ENCODE measurements at places on chromosomes 1 and 21. TPM values are rescaled to one million over a fixed set of nuclear protein-coding genes. Genes with fewer than 3 reads are reported as not detected.

The ALX3 gene
- total RNA-seq = not detected

The DIO1 gene
- total RNA-seq = not detected

The ASAP3 gene
- 1.5 TPM for total RNA-seq

The ADAMTS5 gene
- not detected for total RNA-seq

The S100A2 gene
- total RNA-seq = not detected

The ELAVL4 gene
- not detected for total RNA-seq

The CXADR gene
- 0.20 TPM for total RNA-seq

The OR10J1 gene
- total RNA-seq = not detected

DNA sequence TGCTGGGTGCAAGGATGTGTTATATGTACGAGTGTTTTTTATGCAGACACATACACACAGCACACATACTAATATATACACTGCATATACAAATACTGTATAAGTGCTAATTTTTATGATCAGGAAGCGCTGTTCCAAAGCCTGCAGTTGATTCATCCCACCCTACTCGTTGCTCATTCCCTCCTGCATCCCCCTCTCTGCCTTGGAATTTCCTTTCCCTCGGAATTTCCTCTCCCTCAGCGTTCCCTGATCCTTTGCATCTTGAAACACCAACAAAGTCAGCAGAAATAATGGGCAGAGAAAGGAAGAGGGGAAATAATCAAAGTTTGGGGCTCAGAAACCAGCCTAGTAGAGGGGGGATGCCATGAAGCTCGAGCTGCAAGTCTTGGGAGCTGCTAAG, 98.9 kb downstream of the CSMD2 start:
- no peak overlapping the region for H3K27ac ChIP-seq
- H3K4me3 ChIP-seq = no peak overlapping the region
- no peaks in the 10 kb centered on the region for H3K4me1 ChIP-seq

DNA sequence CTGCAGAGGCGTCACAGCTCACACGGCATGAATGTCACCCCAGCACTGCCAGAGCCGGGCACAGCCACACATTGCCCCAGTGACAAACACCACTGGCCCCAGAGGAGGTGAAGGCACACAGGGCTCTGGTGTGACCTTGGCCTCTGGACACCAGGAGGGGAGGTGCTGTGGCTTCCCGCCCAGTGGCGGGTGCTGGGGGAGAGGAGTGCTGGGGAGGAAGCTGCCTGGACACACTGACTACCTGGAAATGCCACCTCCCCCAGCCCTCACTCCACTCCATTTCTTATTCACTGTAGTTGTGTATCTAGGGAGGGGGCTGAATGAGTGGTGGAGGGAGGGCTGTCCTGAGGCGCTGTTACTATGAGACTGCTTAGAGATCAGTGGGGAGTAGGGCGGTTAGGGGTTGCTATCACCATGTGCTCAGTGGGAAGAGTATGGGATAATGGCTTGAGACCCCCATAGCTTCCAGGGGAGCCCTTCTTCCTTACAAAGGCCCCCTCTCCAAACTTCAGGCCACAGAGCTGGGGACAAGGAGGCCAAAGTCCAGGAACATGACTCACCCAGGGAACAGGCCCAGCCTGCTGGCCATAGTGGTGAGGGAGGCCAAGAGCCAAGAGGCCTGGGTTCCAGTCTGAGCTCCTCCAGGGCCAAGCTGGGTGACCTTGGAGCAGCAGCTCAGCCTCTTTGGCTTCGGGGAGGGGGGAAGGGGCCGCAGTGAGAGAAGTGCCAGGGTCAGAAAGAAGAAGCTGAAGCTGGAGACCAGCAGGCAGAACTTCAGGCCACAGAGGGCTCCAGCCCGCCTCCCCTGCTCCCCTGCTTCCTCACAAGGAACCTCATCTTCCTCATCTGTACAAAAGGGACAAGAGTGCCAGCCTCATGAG, 40.1 kb downstream of the AHDC1 start:
- H3K4me3 ChIP-seq = no peak overlapping the region
- H3K27ac ChIP-seq = no peak overlapping the region
- peaks cover 17% of the 10 kb centered on the region for H3K4me1 ChIP-seq
- H3K36me3 ChIP-seq = no peaks in the 10 kb centered on the region
- DNase-seq = no peak

GRCh38 chr1:43143441-43143888, 28.6 kb downstream of the EBNA1BP2 start:
- no peaks in the 10 kb centered on the region for H3K36me3 ChIP-seq
- no peak overlapping the region for H3K27ac ChIP-seq
- DNase-seq = no peak
- H3K27me3 ChIP-seq = no peaks in the 10 kb centered on the region
- H3K4me1 ChIP-seq = no peaks in the 10 kb centered on the region

GRCh38 chr21:29233256-29233546, 65.5 kb upstream of the BACH1 start:
- no peak overlapping the region for H3K4me3 ChIP-seq
- DNase-seq = no peak
- H3K4me1 ChIP-seq = no peaks in the 10 kb centered on the region
- no peak overlapping the region for H3K27ac ChIP-seq

- no peak for DNase-seq
- H3K36me3 ChIP-seq = no peaks in the 10 kb centered on the region
- H3K4me1 ChIP-seq = no peaks in the 10 kb centered on the region
- no peak overlapping the region for H3K27ac ChIP-seq
- no peaks in the 10 kb centered on the region for H3K27me3 ChIP-seq
- H3K4me3 ChIP-seq = no peak overlapping the region
Measured at GRCh38 chr1:53447413-53447812, 11.8 kb upstream of the DMRTB1 start.

DNA sequence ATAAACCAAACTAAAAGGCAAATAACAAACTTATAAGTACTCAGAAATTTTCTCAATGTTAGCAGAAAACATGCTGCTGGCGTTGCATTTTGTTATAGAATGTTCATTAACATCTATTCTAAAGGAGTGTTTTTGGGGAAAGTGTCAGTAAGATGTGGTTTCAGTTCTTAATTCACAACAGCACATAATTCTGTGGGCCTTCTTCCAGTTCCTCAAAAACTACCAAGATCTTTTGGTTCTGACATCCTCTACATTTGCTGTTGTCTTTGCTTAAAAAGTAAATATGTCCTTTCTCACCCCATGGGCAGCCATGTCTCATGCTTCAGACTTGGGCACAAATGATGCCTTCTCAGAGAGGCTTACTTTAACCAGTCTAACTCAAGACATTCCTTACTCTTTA, 152.5 kb downstream of the CDC7 start:
- H3K4me3 ChIP-seq = no peak overlapping the region

DNA sequence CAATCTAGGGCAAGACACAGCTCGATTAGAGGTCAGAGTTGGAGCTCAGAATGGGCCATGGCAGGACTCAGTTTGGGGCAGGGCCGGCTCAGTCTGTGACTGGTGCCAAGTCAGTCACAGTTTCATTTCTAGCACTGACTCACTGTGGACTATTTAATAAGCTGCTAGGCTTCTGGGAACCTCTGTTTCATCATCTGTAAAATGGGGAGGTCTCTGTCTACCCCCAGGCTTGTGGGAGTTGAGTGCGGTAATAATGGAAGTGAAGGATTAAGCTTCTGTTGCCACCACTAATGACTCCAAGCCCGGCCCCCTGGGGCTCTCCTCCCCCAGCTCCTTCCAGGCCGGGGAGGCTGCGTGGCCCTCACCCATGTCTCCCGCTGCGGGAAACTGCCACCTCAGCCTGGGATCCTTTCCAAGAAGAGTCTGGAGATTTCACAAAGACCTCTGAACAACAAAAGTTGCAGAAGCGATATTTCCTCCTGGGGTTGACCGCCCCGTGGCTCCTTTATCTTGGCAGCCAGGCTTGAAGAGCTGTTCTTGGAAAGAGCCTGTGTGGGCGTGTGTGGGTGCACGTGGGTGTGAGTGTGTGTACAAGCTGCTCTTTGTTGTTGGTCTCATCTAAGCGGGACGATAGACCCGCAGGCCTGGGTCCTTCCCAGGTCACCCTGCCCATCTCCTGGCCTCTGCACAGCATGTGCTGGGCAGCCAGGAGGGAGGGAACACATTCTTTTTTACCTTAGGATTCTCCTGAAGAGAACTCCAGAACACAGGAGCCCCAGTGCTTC, 29.1 kb downstream of the KNCN start:
- H3K4me1 ChIP-seq = no peaks in the 10 kb centered on the region
- no peak for DNase-seq
- H3K27ac ChIP-seq = no peak overlapping the region
- H3K36me3 ChIP-seq = no peaks in the 10 kb centered on the region
- H3K4me3 ChIP-seq = no peak overlapping the region
- H3K27me3 ChIP-seq = no peaks in the 10 kb centered on the region

DNA sequence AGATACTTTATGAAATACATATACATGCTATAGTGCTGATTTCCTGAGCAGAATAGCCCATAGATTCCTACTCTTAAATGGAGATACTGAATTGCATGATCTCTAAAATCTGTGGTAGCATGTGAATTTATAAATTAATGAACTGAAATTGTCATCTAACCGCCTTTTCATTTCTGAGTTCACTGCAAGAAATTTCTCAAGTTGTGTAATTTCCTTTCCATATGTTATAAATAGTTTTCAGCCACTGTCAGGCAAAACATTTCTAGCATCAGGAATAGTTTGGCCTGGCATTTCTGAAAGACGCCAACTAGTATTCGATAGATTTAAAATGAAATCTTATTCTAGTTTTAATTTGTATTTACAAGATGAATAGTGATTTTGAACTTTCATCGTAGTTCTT, 310.1 kb downstream of the USH2A start:
- no peak overlapping the region for H3K27ac ChIP-seq
- H3K27me3 ChIP-seq = no peaks in the 10 kb centered on the region
- H3K4me1 ChIP-seq = no peaks in the 10 kb centered on the region
- no peaks in the 10 kb centered on the region for H3K36me3 ChIP-seq
- H3K4me3 ChIP-seq = no peak overlapping the region
- DNase-seq = no peak

DNA sequence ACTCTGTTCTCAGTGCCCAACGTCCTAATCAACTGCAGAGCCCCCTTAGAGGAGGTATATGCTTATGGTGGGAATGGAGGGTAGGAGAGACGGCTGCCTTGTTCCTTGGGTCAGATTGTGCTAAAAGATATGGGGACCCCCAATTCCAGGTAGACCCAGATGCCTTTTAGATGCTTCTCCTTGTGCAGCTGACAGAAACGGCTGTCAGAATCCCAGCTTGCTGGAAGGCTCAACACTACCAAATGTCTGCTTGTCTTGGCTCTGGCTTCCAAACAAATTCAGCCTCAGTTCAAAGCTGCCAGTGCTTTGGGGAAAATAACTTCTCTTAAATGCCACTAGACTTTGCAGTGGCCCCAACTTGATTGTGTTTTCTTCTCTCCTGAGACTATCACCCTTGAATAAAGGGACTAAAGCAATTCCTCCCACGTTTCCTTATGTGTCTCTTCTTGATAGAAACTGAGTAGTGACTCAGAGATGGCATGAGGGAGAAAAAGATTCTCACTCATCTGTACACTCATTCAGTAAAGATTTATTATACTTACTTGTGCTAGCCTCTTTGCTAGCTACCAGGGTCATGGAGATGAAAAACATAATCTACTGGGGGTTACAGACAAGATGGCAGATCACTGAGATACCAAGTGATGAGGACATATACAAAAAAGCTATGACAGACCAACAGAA, 3.4 kb upstream of the RNF19B start:
- peaks cover 10% of the 10 kb centered on the region for H3K4me1 ChIP-seq
- H3K27me3 ChIP-seq = peaks cover 8% of the 10 kb centered on the region
- no peak overlapping the region for H3K27ac ChIP-seq
- H3K36me3 ChIP-seq = no peaks in the 10 kb centered on the region

- H3K27ac ChIP-seq = no peak overlapping the region
- no peak overlapping the region for H3K4me3 ChIP-seq
- no peaks in the 10 kb centered on the region for H3K27me3 ChIP-seq
- no peaks in the 10 kb centered on the region for H3K4me1 ChIP-seq
- no peak for DNase-seq
Measured at GRCh38 chr1:234538930-234539649, 60.1 kb upstream of the TARBP1 start.

DNA sequence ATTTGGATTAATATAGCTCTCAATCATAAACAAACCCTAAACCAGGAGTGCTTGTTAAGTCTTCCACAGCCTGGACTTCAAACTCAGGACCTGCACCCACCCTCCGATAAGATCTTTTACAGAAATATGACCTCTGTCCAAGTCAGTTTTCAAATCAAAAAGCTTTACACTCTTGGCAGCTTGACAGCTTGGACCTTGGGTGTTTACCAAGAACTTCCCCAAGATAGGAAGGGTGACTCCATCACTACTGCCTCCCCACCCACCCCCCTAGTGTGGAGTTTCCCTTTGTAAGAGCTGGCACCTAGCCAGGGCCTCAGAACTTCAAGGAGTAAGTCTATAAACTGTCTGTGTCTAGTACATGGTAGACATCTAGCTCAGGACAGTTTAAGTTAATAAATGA, 9.6 kb downstream of the BCAR3 start:
- H3K36me3 ChIP-seq = no peaks in the 10 kb centered on the region
- H3K27me3 ChIP-seq = no peaks in the 10 kb centered on the region
- no peak for DNase-seq
- no peaks in the 10 kb centered on the region for H3K4me1 ChIP-seq
- no peak overlapping the region for H3K4me3 ChIP-seq

DNA sequence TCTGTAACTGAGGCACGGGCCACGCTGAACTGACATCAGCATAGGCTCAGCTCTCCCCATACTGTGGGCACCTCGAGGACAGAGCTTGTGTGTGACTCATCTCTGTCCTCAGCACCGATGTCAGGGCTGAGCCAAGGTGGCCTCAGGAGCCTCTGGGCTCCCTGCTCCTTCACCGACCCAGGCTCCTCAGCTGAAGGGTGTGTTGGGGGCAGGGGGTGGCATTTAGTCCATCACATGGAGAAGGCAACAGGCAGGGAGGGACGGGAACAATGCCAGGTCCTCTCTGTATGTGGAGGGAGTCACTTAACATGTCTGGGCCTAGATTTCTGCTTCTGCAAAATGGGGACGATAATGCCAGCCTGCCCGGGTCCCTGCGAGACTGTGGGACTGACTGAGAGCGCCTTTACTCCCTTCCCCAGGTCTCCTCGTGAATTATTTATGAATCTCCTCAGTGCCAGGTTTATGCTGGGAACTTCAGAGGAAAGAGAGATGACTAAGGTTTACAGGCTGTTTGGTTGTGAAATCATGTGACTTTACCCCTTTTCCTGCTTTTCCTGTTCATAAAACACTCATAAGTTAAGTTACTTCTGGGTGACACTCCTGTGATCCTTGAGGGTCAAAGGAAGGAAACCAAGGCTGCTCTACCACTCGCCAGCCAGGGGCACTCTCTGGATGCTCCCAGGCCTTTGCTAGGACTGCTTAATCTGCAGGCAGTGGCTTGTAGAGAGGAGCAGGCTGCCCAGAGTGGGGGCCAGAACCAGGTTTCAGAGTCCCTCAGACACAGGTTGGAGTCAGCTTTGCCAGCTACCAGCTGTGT, 16.2 kb downstream of the TTC39A start:
- no peak overlapping the region for H3K27ac ChIP-seq
- H3K27me3 ChIP-seq = no peaks in the 10 kb centered on the region
- no peaks in the 10 kb centered on the region for H3K36me3 ChIP-seq
- no peaks in the 10 kb centered on the region for H3K4me1 ChIP-seq

GRCh38 chr1:159856576-159856975, 5.9 kb downstream of the VSIG8 start:
- no peaks in the 10 kb centered on the region for H3K27me3 ChIP-seq
- peaks cover 3% of the 10 kb centered on the region for H3K4me1 ChIP-seq
- H3K36me3 ChIP-seq = no peaks in the 10 kb centered on the region
- no peak overlapping the region for H3K4me3 ChIP-seq

GRCh38 chr1:164608651-164609057, 49.7 kb downstream of the PBX1 start:
- H3K36me3 ChIP-seq = no peaks in the 10 kb centered on the region
- H3K27me3 ChIP-seq = no peaks in the 10 kb centered on the region
- DNase-seq = no peak
- H3K27ac ChIP-seq = no peak overlapping the region
- no peak overlapping the region for H3K4me3 ChIP-seq
